ENCODE measurements at places on chromosomes 3 and 15. TPM values are rescaled to one million over a fixed set of nuclear protein-coding genes. Genes with fewer than 3 reads are reported as not detected.
A peak's percentile ranks its signal among the peaks of the same experiment; 100 is the strongest.

Gene GOLGA8H
- total RNA-seq = under 0.01 TPM

GRCh38 chr15:33722005-33722672 is 246.2 kb upstream of the CHRM5 start:
- H3K27me3 ChIP-seq = no peaks in the 10 kb centered on the region
- peaks cover 5% of the 10 kb centered on the region for H3K4me1 ChIP-seq
- peak; percentile 73 for DNase-seq
- H3K27ac ChIP-seq = no peak overlapping the region
- no peak overlapping the region for H3K4me3 ChIP-seq

DNA sequence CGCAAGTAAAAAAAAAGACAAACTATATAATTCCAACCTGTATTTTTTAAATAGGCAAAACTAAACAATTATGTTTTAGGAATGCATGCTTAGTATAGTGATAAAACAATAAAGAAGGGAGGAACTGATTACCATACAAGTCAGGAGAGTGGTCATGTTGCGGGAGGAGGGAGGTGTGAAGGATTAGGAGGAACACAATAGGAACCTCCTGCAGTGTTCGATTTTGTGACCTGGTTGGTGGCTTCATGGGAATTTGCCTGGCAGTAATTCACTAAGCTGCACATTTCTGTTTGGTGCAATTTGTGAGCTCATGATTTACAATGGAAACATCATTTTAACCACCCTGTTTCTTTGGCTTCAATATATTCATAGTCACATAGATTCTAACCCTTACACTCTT is 78.3 kb downstream of the TPRA1 start:
- no peak overlapping the region for H3K4me3 ChIP-seq
- no peaks in the 10 kb centered on the region for H3K36me3 ChIP-seq
- H3K27me3 ChIP-seq = peaks cover 9% of the 10 kb centered on the region
- H3K4me1 ChIP-seq = no peaks in the 10 kb centered on the region

- H3K27ac ChIP-seq = no peak overlapping the region
- H3K27me3 ChIP-seq = no peaks in the 10 kb centered on the region
Measured at GRCh38 chr3:135975053-135975452, 9.5 kb downstream of the PPP2R3A start.

DNA sequence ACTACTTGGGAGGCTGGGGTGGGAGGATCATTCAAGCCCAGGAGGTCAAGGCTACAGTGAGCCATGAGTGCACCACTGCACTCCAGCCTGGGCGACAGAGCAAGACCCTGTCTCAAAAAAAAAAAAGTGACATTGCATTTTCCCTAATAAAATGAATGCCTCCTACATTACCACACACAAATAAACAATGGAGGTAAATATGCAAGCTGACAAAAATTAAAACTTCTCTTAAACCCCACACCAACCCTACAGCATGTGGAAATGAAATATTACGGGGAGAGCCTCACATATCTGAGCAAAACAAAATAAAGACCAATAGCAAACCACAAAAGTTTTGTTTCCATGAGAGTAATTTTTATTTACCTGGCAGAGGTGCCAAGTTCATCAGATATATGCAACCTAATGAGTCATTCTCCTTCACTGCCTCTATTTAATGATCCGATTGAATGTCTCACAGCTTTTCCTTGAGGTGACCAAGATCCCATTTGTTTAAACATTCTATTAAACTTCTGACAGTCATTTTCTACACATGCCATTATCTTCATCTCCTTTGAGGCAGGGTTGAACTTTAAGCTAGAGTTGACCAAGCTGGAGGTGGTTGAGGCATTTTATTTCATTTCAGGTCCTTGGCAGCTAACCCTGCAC is 9.4 kb upstream of the CAV3 start:
- no peaks in the 10 kb centered on the region for H3K36me3 ChIP-seq
- H3K4me1 ChIP-seq = peaks cover 10% of the 10 kb centered on the region
- no peak for DNase-seq
- no peaks in the 10 kb centered on the region for H3K27me3 ChIP-seq
- no peak overlapping the region for H3K27ac ChIP-seq

GRCh38 chr3:179949869-179950268 is 86.9 kb downstream of the PEX5L start:
- H3K36me3 ChIP-seq = no peaks in the 10 kb centered on the region
- H3K27ac ChIP-seq = no peak overlapping the region
- H3K4me1 ChIP-seq = no peaks in the 10 kb centered on the region
- peaks cover 3% of the 10 kb centered on the region for H3K27me3 ChIP-seq
- H3K4me3 ChIP-seq = no peak overlapping the region
- DNase-seq = no peak

DNA sequence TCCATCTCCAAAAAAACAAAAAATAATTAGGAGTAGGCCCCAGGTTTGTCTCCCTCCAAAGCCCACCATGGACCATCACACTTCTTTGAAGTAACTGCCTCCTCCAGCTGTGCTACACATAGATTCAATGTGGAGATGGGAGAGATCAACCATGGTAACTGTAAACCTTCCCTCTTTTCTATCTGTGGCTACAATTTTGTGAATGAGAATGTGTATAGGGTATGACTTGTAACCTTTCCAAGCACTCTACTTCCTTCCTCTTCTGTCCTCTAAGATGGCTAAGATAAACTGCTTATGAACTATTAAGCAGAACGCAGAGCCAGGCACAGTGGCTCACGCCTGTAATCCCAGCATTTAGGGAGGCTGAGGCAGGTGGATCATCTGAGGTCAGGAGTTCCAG is 55.5 kb upstream of the ATP11B start:
- H3K4me1 ChIP-seq = peaks cover 16% of the 10 kb centered on the region
- no peak for DNase-seq
- no peaks in the 10 kb centered on the region for H3K36me3 ChIP-seq
- H3K4me3 ChIP-seq = no peak overlapping the region
